ENCODE measurements at places on chromosomes 2 and 18.

DNA sequence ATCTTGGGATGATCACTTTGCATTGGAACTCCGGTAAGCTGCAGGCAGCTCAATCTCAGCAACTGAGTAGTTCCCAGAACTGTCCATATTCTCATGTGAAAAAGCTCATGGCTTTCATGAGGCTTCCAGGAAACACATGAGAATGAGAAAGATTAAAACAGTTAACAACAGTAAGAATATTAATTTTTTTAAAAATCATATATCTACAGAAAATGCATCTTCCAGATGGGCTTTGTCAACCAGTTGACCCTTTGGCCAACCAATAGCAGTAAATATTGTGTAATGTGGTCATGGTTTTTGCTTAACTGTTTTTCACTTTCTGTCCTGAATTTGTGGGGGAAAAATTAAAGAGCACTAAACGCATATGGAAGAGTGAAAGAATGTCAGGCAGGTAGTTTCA is 131.2 kb upstream of the CCDC195 start:
- DNase-seq = no peak

DNA sequence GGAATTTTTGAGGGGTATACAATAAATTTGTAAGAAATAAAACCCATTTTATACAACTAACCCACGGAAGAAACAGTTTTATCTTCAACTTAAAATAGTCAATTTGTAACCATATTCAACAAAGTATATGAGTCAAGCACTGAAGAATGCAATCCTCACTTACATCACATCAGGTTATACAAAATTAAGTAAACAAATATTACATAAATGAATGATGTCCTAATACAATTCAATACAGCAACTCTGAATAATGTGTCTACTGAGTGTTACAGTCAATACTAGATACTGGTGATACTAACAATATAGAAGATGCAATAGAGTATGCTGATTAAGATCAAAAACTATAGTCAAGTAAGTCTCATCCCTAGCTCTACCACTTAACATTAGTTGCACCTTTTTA is 58.6 kb downstream of the FANCL start:
- DNase-seq = no peak

DNA sequence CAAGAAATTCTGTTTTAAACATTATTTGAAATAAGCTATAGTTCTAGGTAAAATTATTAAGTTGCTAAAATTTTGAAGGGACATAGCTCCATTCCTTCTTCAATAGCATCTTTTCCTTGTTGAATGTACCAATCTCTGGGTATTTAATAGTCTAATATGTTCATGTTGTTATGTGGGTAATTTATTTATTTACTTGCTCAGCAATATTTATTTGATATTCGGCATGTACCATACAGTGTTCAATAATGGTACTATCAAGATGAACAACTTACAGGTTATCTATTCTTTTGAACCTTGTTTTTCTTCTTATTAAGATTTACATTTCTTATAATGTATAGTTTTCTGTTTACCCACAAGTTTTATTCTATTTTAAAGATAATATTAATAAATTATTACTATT is 1616.8 kb upstream of the PIK3C3 start:
- no peak for DNase-seq

DNA sequence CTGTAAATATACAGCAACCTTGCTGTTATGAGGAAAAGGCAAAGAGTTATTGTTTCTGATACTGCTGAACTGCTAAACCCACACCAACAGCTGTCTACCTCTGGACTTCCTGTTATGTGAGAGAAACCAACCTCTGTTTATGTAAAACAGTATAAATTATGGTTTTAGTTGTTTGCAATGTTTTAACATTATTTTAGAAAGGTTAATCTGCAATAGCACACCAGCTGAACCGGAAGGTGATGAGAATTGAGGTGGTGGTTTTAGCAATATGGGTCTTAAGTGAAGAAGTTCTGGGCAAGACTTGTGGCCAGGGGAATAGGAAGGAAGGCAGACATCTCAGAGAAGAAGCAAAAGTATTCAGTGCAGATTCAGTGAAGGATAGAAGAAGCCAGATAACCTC is 237.8 kb downstream of the PLCL1 start:
- no peak for DNase-seq

DNA sequence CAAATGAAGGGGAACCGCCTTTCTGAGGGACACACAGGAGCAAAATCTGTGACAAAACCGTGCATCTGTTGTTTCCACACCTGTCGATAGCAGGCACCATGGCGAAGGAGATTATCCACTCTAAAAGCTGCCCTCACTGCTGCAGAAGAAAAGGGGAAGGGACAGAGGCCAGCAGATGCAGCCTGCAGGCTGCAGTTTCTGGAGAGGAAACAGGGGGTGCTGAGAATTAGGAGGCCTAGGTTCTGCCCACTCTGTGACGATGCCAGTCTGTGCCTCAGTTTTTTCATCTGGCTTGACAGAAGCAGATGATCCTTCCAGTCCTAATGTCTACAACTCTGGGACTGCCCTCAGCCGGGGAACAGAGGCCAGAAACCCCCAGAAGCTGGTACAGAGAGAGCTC is 17.7 kb downstream of the PAX8 start:
- DNase-seq = no peak

DNA sequence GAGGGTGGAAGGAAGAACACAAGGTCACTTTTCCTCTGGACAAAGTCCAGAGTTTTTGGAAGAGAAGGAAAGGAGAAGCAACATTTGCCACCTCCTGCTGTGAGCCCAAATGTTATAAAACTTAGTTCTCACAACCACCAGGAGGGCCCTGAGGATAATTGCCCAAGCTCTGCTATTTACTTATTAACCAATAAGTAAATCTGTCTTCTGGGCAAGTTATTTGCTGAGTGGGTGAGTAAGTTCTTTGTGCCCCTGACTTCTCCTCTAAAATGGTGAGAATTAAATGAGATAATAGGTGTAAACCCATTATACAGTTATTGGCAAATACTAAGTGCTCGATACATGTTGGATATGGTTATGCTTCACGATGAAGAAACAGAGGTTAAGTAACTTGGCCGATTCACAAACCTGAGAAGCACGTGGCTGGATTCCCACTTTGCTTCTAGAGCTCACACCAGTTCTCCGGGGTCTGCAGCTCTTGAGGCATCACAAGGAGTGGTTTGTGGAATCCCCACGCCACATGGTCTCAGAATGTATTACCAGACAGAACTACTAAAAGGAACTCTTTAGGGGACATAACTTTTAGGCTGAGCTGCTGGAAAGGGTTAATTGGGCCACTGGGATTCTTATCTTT is 164.1 kb downstream of the MYCN start:
- no peak for DNase-seq

DNA sequence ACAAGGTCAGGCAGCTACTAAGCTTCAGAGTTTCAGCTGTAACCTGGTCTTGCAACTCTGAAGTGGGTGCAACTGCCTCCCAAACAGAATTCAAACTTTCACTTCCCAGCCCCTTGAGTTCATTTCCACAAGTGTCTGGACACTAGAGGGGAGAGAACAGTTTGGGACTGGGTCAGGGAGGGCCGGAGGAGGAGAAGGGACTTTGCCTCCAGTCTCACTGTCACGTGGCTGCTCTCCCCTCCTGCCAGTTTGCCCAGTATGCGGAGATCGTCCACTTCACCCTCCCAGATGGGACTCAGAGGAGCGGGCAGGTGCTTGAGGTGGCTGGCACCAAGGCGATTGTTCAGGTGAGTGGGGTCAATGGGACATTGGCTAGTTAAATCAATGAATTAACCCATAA is 20.6 kb upstream of the ANKRD53 start:
- DNase-seq = no peak

DNA sequence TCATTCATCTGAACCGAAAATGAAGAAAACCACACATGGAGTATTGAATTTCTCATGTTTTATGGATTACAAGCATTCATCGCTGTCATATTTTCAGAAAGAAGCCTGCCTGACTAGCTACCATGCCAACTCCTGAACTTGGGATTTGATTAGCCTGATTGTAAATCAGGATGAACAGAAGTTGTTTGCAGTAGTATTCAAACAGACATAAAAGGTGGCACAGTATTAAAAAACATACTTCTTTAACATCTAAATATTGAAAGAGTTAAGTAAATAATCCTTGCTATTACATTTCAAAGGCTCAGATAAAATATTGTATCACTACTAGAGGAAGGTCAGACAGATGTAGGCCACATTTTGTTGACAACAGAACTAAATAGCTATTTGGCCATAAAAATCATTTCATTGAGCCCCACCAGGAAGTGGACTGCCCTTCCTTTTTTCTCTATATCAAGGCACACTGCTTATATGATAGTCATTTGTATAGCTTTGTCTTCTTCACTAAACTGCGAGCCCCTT is 21.6 kb downstream of the SLC38A11 start:
- no peak for DNase-seq
